CD4-positive, alpha-beta T cell treated with Interleukin-6 at 100 ng/mL for 8 hours (primary cell): ENCODE measurements at places on chromosomes 6 and 20.

- no peak for DNase-seq
Measured at GRCh38 chr6:109867009-109867969, 110.8 kb upstream of the GPR6 start.

DNA sequence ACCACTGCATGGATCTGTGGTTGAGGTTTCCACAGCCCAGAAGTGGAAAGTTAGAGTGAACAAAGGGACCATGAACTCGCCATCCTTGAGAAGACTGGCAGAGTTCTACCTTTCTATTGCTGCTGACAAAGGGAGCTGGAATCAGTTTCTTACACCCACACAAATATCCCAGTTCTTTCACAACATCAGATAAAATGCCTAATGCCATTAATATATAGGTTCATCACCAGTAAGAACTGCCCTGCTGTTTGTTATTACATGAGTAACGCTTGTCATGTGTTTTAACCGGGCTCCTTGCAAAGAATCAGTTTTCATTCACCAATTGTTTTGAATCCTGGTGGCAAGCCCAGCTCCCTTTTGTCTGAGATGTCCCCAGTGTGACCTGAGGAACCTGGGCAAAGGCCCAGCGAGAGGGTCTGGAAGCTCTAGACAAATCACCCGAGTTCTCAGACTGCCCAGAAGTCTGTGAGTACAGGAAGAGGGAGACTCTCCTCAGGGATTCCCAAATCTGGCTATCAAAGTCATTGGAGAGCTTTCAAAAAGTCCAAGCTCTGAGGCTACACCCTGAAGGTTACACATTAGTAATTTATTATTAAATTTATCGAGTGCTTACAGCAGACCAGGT lies 7.5 kb upstream of the CD164 start:
- DNase-seq: no peak

GRCh38 chr6:130138116-130138908 lies 84.4 kb downstream of the SAMD3 start:
- peak; percentile 14 for DNase-seq

- DNase-seq: no peak
Measured at GRCh38 chr6:57205550-57206328, 16.4 kb downstream of the RAB23 start.

DNA sequence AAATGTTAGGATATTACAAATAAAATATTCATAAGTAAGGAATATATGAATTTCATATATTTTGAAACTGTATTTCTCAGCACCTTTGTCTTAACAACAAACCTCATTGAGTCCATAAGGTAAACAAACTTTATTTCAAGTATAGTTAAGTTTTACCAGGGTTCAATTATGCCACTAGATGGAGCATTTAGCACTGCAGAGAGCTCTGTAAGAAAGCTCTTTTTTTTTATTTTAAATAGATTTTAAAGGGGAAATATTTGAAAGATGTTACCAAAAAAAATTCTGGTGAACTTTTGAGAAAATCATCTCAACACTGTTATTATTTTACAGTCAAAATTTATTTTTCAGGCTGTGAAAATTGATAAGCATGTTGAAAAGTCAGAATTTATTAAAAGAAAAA lies 955.2 kb upstream of the EYS start:
- no peak for DNase-seq
